ENCODE measurements at places on chromosomes 11 and 22. TPM values are rescaled to one million over a fixed set of nuclear protein-coding genes. Genes with fewer than 3 reads are reported as not detected.
A peak's percentile ranks its signal among the peaks of the same experiment; 100 is the strongest.

GRCh38 chr22:31084811-31085492 is 3.8 kb downstream of the SMTN start:
- H3K27me3 ChIP-seq: no peaks in the 10 kb centered on the region
- H3K4me1 ChIP-seq: peaks cover 40% of the 10 kb centered on the region
- DNase-seq: peak; percentile 94
- peak overlapping the region; percentile 93 for H3K27ac ChIP-seq
- peak overlapping the region; percentile 84 for H3K4me3 ChIP-seq

Gene CACNA1I
- total RNA-seq: 0.03 TPM

- no peak overlapping the region for H3K27ac ChIP-seq
- no peak for DNase-seq
- no peaks in the 10 kb centered on the region for H3K36me3 ChIP-seq
- no peak overlapping the region for H3K4me3 ChIP-seq
- H3K27me3 ChIP-seq: no peaks in the 10 kb centered on the region
Observed at GRCh38 chr11:42311514-42311913, 852.1 kb upstream of the LRRC4C start.

GRCh38 chr11:88208745-88209144 is 33.5 kb upstream of the RAB38 start:
- DNase-seq: no peak
- H3K27me3 ChIP-seq: no peaks in the 10 kb centered on the region
- no peaks in the 10 kb centered on the region for H3K36me3 ChIP-seq
- no peak overlapping the region for H3K27ac ChIP-seq
- H3K4me1 ChIP-seq: no peaks in the 10 kb centered on the region
- H3K4me3 ChIP-seq: no peak overlapping the region

Gene MPEG1
- not detected for total RNA-seq

Measured in osteocyte (in vitro differentiated cells).